Fibroblast of skin of abdomen (primary cell): ENCODE measurements at places on chromosomes 6 and 20.

- DNase-seq = no peak
Observed at GRCh38 chr6:11711984-11712711, 66.5 kb downstream of the ADTRP start.

DNA sequence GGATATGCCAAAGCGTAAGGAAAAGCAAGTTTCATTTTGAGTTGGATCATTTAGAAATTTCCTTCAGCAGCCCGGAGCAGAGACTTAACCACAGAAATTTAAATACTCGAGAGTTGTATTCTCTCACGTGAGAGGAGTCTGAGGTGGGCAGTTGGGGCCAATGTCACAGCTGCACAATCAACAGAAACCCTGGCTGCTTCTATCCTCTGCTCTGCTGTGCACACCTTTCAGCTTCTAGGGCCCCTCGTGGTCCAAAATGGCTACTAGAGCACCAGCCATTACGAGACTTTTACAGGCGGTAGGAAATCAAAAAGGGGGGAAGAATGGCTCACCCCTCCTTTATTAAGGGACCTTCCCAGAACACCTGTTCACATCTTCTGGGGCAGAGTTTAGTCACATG, 153.9 kb downstream of the TAF4 start:
- no peak for DNase-seq

DNA sequence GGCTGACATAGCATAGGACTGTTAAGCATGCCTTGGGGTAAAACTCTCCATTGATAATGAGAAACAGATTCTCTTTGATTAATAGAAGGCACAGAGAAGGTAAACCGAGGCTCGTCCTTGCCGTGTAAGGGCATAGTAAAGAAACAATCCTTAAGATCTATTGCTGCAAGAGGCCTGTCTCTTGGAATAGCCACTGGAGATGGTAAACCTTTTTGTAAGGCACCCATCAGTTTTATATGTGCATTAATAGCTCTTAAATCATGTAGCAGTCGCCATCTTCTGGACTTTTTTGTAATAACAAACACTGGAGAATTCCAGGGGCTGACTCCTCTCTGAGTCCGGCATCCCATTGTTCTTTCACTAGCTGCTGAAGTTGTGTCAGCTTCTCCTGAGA, 8.4 kb upstream of the ABHD12 start:
- peak; percentile 76 for DNase-seq

DNA sequence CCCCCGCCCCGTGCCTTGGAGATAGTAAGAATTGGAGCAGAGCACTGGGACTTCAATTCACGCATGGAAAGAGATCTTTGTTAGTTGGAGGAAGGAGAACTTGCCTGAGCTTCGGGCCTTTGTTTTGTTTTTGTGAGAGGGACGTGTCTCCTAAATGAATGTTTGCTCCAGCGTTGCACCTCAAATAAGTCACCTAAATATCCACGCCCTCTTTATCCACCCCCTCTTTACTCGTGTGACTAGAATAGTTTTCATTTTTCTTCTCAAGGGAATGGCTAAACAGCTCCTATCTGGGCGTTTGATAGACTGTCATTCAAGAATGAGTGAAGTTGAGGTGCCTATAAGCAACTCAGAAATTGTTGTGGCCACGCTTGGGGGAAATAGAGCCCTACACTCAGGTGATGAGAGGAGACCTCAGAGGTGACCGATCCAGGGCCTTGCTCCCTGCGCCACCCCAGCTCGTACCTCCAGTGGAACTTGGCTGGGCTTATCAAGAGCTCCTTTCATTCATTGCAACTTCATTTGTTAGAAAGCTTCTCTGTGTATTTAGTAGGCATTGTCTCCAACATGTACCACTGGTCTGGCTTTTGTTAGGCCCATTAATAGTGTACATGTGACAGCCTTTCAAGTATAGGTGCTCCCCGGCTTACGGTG, 861 bp downstream of the PCMTD2 start:
- no peak for DNase-seq

- DNase-seq = no peak
Observed at GRCh38 chr6:33980176-33981175, 165.4 kb downstream of the GRM4 start.

DNA sequence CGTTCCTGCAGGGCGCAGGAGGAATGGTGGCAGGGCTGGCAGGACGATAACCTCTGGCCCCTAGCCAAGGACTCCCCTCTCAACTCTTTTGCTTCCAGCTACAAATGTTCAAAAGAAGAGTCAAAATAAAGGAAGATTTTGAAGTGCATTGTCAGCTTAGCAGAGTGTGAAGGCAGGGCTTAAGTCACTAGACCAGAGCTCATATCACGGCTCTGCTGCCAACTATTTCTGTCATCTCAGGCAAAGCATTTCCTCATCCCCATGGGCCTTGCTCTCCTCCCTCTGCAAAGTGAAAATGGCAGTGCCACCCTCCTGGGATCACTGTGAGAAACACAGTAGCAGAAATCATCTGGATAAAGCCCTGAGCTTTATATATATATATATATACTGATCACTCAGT, 36.7 kb downstream of the CFAP61 start:
- no peak for DNase-seq

GRCh38 chr6:56168596-56168995, 78.8 kb downstream of the COL21A1 start:
- DNase-seq = no peak

DNA sequence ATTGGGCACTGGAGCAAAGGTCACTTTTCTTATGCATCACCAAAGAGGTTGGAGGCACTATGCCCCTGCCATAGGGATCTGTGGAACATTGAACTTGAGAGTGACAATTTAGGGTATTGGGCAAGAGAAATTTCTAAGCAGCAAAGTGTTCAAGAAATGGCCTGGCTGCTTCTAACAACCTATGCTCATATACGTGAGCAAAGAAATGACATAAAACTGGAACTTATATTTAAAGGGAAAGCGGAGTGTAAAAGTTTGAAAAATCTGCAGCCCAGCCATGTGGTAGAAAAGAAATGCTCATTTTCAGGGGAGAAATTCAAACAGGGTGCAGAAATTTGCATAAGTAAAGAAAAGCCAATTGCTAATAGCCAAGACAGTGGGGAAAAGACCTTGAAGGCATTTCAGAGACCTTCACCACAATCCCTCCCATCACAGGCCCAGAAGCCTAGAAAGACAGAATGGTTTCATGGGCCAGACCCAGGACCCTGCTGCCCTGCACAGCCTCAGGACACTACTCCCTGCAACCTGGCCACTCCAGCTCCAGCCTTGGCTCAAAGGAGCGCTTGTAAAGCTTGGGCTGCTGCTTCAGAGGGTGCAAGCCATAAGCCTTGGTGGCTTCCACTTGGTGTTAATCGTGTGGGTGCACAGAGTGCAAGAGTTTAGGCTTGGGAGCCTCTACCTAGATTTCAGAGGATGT, 24.4 kb downstream of the NCR2 start:
- DNase-seq = no peak

DNA sequence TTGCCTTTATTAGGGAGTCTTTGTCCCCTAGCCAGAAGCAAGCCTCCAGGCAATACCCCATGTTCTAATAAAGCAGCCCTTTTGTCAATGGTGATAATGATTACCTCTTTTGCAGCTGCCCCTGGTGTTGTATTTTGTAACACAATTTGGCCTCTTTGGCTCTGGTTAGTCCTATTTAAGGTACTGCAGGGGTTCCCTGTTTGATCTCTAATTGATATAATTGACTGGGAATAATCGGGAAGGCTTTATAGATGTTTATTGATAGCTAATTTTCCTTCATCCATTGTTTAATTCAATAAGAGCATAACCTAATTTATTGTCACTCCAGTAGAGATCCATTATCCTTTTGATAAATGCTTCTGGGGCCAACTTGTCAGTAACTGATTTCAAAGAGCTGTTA, 537.2 kb downstream of the PKHD1 start:
- no peak for DNase-seq

GRCh38 chr6:13098793-13099570, 229.4 kb downstream of the TBC1D7 start:
- DNase-seq = no peak

GRCh38 chr6:54706844-54707605, 139.5 kb upstream of the FAM83B start:
- DNase-seq = no peak

DNA sequence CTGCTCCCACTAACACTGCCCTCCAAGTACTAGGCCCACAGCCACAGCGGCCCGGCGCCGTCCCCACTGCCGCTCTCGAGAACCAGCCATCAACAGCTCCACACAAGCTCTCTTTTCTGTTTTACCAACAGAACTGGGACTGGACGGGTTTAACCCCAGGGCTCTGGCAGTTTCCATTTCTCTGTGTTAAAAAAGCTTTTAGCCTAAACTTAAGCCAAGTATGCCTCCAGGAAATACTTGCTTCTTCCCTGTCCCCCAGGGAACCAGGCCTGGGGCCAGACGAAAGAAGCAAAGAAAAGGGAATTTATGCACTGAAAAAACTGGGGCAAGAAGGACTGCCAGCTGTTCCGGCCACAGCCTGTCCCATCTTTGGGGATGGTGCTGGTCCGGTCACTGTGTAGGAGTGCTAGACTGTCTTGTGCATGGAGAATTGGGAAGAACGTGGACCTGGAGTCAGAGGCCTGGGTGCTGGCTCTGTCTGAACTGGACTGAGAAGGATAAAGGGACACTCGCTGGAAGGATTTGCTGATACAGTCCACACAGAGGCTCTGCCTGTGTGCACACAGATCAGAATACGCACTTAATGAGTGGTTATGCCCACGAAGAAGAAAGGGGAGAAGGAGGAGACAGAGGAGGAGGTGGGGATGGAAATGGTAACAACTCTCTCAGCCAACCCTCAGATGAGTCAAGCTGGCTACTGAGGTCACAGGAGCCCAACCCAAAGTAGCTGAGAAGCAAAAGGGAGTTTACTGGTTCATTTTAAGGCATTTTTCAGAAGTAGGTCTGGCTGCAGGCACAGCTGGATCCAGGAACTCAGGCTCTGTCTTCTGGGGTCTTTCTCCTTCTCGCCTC, 254.4 kb upstream of the PMEPA1 start:
- DNase-seq = no peak

- DNase-seq = no peak
Observed at GRCh38 chr6:128250370-128251070, 269.9 kb downstream of the PTPRK start.

- no peak for DNase-seq
Observed at GRCh38 chr6:135162678-135163439, 18.2 kb upstream of the MYB start.

DNA sequence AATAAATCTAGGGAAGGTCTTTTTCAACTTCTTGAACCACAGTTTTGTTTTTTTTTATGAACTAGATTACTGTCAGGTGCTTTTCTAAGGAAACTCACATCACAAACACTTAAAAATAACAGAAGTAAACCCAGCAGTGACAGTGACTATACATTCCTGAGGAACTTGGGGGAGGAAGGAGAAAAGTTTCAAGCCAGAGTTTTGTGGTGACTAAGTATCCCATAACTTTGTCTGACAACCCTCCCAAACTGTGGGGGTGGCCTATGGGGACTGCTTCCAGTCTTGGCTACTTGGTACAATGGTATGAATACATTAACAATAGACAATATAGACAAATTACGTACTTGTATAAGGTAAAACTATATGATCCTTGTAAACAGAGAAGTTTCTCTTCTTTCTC, 202.5 kb upstream of the MAN1A1 start:
- peak; percentile 32 for DNase-seq
